ENCODE measurements at places on chromosomes 12 and 14.

- no peak for DNase-seq
These were observed 71.7 kb upstream of the FERMT2 start for GRCh38 chr14:53022593-53022992.

GRCh38 chr14:64723691-64724577 lies 19.7 kb downstream of the PLEKHG3 start:
- DNase-seq = peak; percentile 88

- no peak for DNase-seq
These were observed 15.4 kb upstream of the PPP1R1A start for GRCh38 chr12:54603872-54604271.

DNA sequence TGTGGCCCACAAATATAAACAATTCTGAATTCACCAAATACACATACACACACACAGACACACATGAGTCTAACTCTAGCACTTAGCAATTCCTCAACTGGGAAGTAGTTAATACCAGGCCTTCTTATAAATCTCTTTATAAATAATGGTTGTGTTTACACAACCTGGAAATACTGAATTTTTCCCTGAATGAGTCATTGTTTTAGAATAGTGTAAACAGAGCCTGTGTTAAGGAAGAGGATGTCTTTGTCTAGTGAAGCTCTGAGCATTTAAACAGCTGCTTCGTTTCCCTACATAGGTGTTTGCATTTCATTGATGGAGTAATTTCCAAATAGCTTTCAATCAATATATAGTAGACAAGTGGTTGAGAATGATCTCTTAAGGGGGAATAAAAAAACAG lies 218.8 kb downstream of the BTG1 start:
- peak; percentile 76 for DNase-seq

- DNase-seq = no peak
These were observed 58.3 kb downstream of the SLC8A3 start for GRCh38 chr14:70130482-70130881.

DNA sequence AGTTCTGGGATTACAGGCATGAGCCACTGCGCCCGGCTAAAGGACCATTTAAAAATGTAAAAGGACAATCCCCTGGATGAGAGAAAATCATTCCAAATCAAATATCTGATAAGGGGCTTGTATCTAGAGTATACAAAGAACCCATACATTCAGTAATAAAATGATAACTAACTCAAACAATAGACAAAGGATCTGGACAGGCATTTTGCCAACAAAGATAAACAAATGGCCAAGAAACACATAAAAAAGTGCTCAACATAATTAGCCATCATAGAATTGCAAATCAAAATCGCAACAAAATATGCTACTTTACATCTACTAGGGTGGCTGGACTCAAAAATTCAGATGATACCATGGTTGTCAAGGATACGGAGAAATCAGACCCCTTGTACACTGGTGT lies 8.5 kb upstream of the BICD1 start:
- no peak for DNase-seq

- no peak for DNase-seq
These were observed 31.4 kb downstream of the MVK start for GRCh38 chr12:109605016-109605415.

- no peak for DNase-seq
These were observed 62.2 kb downstream of the TSPAN11 start for GRCh38 chr12:30988646-30989286.

- peak; percentile 81 for DNase-seq
These were observed 29.1 kb downstream of the TMEM260 start for GRCh38 chr14:56608689-56609088.

DNA sequence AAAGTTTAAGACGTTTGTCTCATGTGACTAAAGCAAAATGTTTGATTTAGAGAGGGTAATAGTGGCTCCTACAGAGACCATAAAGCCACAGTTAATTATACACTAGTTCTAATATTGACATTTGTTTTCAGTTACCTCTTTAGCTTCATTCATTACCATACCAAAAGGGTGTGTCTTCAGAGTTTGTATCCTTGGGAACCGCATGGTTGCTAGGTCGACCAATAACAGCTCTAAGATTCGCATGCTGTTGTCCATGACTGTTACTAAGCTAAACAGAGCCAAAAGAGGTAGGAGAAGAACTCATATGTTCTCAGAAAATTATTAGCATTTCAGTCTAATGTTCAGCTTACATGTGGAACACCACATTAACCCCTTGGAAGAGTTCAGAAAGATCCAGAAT lies 36.2 kb upstream of the ETNK1 start:
- no peak for DNase-seq

DNA sequence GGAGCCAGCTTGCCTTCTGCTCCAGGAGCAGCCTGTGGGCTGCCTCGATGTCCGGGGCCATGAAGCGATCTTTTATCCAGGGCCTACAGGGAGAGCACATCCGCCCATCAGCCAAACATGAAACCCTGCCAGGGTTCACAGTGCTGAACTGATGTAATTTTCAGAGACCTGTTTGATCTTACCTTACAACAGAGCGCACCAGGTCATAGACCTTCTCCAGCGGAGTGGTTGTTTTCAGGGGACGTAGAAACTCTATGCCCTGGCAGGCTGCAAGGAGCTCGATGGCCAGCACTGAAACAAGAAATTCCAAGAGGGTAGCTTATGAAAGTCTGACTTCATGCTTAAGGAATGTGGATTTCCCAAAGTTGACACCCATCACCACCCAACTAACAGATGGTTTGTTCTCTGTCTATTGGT lies 19.7 kb downstream of the HAL start:
- peak; percentile 43 for DNase-seq

- DNase-seq = no peak
These were observed 2.2 kb downstream of the GABARAPL1 start for GRCh38 chr12:10214895-10215267.

GRCh38 chr12:617304-617915 lies 45.8 kb downstream of the NINJ2 start:
- no peak for DNase-seq

DNA sequence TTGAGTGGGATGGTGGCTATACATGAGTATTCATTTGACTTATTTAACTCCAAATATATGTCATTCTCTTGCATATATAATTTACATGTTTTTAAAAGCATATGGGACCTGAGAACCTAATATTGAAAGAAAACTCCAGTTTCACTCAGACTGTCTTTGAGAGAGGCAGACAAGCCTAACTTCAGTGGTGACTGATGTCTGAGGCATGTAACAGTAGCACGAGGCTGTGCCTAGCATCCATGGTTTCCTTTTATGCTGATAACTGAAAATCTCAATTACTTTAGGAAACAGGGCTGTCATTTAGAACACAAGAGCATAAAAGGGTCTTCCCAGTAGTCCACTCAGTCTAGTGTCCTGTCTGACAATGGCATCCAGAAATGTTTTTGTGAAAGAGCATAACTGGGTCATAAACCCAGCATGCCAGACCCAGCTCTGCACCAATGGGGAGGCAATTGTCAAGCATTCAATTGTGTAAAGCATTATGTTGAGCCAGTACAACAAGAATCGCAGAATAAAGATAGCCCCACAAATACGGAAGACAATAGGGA lies 24.3 kb downstream of the MAPK1IP1L start:
- peak; percentile 51 for DNase-seq

DNA sequence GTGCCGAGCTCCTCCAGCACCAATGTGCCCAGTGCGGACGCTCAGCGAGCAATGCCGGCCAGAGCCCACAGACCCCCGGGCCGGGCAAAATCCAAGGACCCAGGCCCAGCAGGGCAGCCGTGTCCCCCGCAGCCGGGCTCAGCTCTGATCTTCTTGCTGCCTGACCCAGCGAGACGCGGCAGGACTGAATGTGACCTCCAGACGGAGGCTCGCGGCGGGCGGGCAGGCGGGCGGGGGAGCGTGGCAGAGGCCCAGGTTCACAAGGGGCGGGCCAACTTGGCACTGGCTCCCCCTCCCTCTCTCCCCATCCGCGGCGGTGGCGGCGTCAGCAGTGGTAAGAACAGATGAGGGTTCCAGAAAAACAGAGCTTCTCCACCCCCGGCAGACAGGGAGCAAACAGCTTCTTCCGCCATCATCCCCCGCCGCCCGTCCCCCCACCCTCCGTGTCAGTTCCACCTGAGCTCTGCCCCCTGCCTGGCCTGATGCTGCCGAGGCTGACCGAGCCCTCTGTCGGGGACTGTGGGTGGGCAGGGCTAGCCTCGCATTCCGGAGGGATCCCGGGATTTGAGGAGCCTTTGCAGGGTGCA lies 94.3 kb downstream of the RFLNA start:
- DNase-seq = peak; percentile 58

DNA sequence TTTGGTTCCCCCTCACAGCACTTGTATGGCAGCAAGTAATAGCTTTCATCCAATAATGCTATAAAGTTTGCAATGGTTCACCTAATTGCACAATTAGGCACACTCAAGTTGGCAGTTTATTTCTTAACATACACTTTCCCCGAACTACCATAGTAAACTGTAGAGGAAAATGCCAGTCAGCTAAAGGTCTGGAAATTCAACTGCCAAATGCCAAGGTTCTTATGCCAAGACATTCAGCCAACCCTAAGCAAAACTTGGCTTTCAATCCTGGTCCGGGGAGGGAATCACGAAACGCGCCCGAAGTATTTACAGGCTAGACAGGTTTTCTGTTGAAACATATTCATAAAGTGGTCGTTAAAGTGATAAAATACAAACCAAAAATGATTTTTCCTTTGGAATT lies 1512.4 kb upstream of the FLRT2 start:
- no peak for DNase-seq

- DNase-seq = no peak
These were observed 18.5 kb upstream of the LUM start for GRCh38 chr12:91129662-91130362.

- no peak for DNase-seq
These were observed 36.0 kb upstream of the PLEKHG6 start for GRCh38 chr12:6274231-6275221.

GRCh38 chr12:57816001-57816854 lies 2.3 kb downstream of the AVIL start:
- no peak for DNase-seq

GRCh38 chr12:82651489-82651888 lies 35.2 kb upstream of the TMTC2 start:
- peak; percentile 98 for DNase-seq

DNA sequence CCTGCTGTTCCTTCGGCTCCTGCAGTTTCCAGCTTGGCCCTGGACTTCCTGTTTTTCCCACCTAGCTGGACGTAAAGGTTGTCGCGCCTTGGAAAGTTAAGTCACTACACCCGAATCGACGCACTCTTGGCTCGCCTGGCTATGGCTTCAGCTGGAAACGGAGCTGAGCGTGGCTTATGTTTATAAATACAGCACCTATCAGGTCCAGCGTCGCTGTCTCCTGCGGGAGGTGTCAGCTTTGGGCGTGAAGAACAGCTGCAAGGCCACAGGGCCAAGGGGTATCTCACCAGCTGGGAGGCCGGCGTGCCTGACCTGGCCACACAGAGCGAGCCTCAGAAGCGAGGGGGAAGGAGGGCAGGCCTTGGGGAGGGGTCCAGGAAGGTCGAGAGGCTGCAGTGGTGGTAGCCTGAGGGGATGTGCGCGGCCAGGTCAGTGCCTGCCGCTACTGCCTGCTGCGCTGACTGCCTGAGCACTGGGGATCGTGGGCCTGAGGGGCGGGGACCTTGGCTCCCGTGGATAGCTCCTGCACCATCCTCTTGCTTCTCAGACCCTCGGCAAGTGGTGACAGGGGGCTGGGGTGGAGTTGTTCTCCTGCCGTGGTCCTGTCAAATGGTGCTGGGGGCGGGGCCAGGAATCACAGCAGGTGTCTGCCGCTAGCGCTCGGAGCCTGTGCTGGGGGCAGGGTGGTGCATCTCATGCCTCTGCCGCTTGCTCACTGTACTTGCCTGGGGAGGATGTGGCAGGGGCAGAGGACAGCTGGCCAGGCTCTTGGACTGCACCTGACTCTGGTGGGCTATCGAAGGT lies 12.5 kb downstream of the PACS2 start:
- no peak for DNase-seq

- peak; percentile 45 for DNase-seq
These were observed 39.8 kb downstream of the BAZ2A start for GRCh38 chr12:56590237-56590830.

GRCh38 chr12:3526776-3527175 lies 35.8 kb downstream of the PRMT8 start:
- DNase-seq = no peak

GRCh38 chr14:66009089-66009488 lies 477.1 kb upstream of the CCDC196 start:
- DNase-seq = peak; percentile 85

- no peak for DNase-seq
These were observed 5.1 kb upstream of the TNFAIP2 start for GRCh38 chr14:103118018-103118662.

GRCh38 chr14:105154476-105154871 lies 14.1 kb downstream of the JAG2 start:
- DNase-seq = no peak

GRCh38 chr12:65778258-65779090 lies 45.8 kb upstream of the HMGA2 start:
- peak; percentile 58 for DNase-seq

- DNase-seq = peak; percentile 61
These were observed 50.4 kb downstream of the CHGA start for GRCh38 chr14:92973261-92973797.

DNA sequence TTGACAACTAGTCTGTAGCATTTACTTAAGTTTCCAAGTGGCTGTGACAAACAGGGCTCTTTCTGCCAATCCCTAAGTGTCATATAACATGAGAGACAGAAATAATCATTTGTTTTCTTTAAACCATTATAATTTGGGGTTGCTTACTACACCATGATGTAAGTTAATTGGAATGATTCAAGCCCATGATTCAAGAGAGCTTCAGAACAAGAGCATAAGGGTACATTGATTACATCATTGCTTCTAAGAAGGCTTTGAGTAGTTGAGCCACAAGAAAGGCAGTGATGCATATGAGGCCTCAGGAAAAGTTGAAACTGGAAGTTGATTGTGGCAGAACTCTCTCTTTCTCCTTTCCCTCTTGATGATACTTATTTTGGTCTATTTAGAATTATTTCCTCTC lies 444.0 kb downstream of the CCER1 start:
- DNase-seq = peak; percentile 61

DNA sequence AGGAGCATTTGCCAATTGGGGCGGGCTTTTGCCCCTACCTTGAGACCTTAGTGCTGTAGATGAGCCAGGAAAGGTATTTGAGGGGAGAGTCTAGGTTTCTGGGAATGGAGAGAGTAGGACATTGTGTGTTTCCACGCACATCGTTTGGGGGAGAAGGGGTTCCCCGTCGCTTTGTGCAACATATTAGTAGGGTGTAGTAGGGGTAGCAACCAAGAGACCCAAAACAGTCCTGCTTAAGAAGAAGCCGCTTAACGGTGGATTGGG lies 694 bp upstream of the PTGES3 start:
- no peak for DNase-seq

- no peak for DNase-seq
These were observed 15.6 kb upstream of the TFCP2 start for GRCh38 chr12:51188359-51189051.

DNA sequence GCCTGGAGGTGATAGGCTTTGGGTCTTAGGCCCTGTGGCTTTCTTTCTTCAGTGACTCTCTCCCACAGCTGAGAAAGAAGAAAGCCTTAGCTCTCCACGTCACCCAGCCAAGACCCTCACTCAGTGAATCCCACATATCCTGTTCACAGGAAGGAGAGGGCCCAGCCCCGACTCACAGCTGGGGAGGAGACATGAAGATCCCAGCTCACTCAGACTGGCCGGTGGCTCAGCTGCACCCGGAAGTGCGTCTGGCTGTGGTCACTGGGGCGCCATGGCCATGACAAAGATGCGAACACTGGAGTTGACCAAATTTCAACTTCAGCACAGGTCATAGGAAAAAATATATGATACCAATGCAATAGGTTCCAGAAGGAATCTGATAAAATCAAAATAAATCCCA lies 14.2 kb downstream of the DLK1 start:
- DNase-seq = no peak

- no peak for DNase-seq
These were observed 183.8 kb downstream of the CALM1 start for GRCh38 chr14:90580377-90581335.

- DNase-seq = no peak
These were observed 16.3 kb upstream of the HIF1A start for GRCh38 chr14:61678975-61679374.

- no peak for DNase-seq
These were observed 43.4 kb upstream of the SPTLC2 start for GRCh38 chr14:77659831-77660230.
